ENCODE measurements at places on chromosomes 12 and 14.

DNA sequence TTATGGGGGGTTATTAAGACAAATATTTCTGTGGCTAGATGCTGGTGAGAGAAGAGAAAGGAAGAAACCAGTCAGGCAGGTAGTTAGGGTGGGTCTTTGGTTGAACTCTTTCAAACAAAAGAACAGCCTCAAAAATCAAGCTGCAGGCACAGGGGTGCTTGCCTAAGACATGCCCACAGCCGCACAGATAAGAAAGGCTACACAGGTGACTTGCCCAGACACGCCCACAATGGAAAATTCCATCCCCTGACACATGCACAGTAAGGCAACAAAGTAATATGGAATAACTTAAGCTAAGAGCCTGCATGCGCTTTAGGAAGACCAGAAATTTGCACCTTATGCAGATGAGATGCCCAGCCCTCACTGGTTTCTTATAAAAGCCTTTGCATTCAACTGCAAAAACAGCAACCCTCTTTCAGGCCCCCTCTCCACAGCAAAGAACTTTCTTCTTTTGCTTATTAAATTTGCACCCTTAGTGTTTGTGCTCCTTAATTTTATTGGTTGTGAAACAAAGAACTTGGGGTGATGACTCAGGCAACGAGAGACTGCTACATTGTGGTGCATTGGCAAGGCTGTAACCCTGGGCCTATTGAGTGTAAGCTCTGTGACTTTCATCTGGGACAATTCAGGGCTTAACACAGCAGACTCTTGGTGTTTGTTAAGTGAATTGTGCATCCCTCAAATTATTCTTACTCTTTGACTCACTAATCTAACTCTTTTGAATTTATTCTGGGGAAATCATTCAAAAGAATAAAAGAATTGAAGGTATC is 149.4 kb downstream of the RPAP3 start:
- DNase-seq, result no peak

- DNase-seq, result peak; percentile 67
Observed at GRCh38 chr12:89525305-89525823, 483 bp downstream of the POC1B start.

GRCh38 chr14:96261053-96261452 is 5.0 kb downstream of the BDKRB1 start:
- DNase-seq, result no peak

- DNase-seq, result no peak
Observed at GRCh38 chr12:31631809-31632208, 27.7 kb upstream of the ETFBKMT start.

DNA sequence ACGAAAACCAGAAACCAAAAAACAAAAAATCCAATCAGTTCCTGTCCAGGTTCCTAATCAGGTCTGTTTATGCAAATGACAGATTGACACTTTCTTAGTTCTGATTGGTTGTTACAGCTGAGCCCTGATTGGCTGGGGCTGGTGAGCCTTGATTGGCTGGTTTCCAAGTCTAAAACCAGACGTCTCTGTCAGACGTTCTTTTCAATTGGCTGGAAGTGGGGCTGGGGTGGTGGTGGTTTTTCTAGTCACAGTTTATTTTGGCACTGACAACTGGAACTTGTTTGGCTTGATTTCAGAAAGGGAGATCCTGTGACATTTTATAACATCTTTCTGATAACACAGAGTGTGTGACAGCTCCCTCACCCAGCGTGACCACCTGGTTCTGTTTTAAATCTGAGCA is 36.1 kb upstream of the PRICKLE1 start:
- no peak for DNase-seq

- no peak for DNase-seq
Observed at GRCh38 chr14:22887990-22888378, 5.0 kb downstream of the REM2 start.

DNA sequence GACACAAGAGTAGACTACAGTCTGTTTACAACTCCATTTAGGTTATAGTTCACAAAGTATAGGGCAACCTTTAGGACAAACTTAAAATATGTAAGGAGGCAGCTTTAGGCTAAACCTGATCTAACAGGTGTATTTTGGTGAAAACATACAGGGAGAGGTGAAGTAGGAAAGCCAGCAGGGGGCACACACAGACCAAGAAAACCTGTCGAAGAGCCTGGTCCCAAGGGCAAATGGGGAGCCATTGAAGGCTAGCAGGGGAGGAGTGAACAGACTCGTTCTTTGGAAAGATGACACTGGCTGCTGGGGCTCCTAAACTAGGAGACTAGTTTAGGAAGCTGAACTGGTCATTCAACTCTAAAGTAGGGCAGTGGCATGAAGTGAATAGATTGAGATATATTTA is 138.8 kb upstream of the WSCD2 start:
- peak; percentile 15 for DNase-seq

GRCh38 chr12:71790331-71790730 is 35.7 kb downstream of the RAB21 start:
- DNase-seq, result no peak

GRCh38 chr14:91219517-91220389 is 24.8 kb downstream of the GPR68 start:
- DNase-seq, result no peak

Data from muscle of leg (tissue), 16 donors.